Cerebellar nuclear complex (tissue), 1 donor: ENCODE measurements at places on chromosomes 7 and 10.
A peak's percentile ranks its signal among the peaks of the same experiment; 100 is the strongest.

DNA sequence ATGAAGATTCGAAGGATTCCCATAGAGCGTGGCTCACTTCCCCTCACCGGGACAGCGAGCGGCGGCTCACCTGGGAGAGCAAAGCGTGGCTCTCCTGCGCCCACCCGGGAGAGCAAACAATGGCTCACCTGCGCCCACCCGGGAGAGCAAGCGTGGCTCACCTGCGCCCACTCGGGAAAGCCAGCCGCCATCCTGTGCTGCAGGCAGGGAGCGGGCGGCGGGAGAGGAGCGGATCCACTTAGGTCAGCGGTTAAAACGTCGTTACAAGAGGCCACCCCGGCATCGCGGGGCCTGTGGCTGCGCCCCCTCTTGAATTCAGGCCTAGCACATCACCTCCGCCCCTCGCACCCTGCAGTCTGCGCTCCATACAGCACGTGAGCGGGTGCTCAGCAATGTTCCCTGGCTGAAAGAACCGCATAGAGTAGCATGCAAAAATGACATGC lies 461 bp upstream of the FIGNL1 start:
- no peak for DNase-seq

GRCh38 chr7:25515633-25516275 lies 287.5 kb upstream of the NPVF start:
- no peak for DNase-seq

- no peak for DNase-seq
Observed at GRCh38 chr7:47038621-47039020, 543.3 kb downstream of the TNS3 start.

GRCh38 chr7:152202056-152202455 lies 176.6 kb downstream of the GALNT11 start:
- DNase-seq = no peak

GRCh38 chr7:91034459-91035368 lies 229.5 kb upstream of the FZD1 start:
- peak; percentile 12 for DNase-seq

- no peak for DNase-seq
Observed at GRCh38 chr10:2891073-2891769, 176.1 kb upstream of the PFKP start.

GRCh38 chr7:133197972-133198544 lies 54.8 kb upstream of the EXOC4 start:
- DNase-seq = no peak

DNA sequence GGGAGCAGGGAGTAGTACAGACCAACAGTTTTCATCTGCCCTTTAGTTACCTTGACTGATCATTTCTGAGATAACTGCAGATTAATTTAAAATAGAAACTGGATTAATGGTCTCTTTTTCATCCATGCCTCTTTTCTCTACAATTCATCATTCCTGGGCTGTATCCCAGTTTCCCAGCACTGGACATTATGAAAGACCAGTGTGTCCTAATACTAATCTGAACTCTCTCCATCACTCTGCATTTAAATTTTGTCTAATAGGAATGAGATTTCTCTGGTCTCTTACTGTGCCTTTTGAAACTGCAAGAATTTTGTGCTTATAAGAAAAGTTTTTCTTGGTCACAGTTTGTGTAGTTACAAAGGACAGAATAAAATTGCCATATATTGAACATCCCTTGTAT lies 12.7 kb downstream of the PLEKHA8 start:
- DNase-seq = no peak

DNA sequence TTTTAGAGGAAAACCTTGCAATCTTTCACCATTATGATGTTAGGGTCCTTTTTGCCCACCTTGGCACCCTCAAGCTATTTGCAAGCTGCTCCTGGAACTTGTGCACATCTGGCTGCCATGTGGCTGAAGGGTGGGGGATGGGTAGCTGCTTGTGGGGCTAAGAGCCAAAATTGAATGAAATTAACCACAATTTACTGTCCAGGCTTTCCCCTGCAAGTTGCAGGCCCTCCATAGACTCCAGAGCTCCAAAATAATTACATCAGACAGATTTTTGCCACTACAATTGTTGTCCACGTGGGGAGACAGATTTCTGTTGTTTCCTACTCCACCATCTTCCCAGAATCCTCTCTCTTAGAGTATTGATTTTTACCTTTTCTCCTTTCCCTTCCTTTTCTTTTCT lies 19.1 kb downstream of the PI4K2A start:
- DNase-seq = no peak

DNA sequence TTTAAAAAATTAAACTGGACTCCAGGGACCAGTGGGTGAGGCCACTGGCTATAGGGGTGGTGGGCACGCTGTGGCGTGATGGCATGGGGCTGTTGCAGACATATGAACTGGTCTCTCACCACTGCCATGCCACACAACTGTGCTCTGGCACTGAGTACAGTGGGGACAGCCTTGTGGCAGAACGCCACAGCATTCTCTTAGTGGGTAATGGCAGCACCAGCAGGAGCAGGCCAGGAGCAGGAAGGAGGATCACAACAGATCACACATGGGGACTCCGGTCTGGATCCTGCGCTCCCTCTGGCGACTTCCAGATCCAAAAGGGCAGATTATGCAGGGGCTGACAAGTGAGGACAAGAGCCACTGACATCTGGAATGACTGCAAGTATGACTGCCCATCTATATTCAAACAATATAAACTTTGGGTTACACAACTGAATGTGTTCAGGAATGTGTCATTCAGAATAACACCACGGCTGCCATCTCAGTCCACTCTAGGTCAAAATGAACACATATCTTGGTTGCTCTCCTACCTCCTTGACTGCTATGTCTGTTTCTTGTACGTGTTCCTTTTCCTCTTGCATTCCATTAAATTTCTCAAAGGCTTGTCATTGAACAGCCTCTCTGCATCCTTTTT lies 176.0 kb downstream of the KMT2E start:
- DNase-seq = no peak

GRCh38 chr7:36236073-36236472 lies 83.0 kb downstream of the EEPD1 start:
- DNase-seq = no peak

- no peak for DNase-seq
Observed at GRCh38 chr10:58070956-58071355, 196.7 kb downstream of the IPMK start.

- DNase-seq = no peak
Observed at GRCh38 chr10:124239696-124240095, 146.3 kb upstream of the CHST15 start.

- no peak for DNase-seq
Observed at GRCh38 chr7:17832242-17832641, 108.1 kb downstream of the SNX13 start.

- DNase-seq = no peak
Observed at GRCh38 chr7:46162609-46163008, 241.5 kb upstream of the IGFBP3 start.

DNA sequence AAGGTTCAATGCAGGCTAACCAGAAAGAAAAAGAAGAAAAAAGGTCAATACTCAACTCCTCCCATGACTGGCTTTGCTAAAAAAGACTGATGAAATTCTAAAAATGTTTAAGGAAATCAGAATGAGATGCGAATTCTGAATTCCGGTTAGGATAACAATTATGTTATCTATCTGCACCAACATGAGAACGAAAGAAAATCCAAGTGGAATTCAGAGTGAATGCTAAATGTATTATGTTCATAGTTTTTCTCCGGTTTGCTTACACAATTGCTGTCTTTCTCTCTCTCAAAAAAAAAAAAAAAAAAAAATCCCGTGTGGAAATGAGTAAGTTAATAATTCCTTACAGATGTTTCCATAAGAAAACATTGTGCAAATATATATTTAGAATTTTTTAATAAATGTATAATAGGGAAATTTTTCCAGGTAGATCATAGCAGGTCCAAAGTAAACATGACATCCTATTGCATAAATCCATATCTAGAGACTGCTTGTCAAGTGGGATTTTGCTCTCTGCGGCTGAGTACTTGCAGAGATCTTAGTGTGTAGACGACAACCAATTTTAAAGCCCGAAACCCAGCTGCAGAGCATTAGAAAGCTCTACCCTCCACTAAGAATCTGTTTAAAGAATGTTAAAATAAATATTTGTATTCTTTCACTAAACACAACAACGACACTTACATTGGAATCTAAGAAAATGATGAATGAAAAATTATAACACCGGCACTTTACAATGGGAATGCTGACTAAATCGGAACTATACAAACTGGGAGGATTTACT lies 104.0 kb downstream of the JAZF1 start:
- DNase-seq = no peak
